ENCODE measurements at places on chromosomes 16 and 17.

DNA sequence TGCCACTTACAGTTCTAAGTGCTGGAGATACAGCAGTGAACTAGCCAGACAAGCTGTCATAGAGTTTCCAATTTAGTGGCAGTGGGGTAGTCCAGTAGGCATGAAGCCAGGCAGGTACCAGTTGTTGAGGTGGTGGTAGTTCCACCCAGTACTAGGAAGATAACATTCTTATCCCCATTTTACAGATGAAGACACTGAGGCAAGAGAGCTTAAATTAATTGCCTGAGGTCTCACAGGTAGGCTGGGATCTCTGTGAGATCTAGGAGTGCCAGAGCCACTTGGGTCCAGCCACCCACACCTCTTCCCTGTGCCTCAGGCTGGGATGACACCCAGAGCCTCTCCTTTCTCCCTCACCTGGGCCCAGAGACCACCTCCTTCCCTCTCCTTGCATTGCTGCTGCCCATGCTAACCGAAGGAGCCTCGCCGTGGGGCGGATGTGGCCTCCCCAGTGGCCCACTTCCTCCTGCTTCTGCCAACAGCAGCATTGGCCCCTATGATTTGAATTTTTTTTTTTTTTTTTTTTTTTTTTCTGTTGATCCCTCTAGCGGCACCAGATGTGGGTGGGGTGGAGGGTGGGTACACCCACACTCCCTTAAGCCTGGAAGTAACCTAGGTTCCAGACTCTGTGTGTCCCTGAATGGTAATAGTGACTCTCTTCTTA lies 114.0 kb downstream of the PRKCB start:
- DNase-seq, result no peak

DNA sequence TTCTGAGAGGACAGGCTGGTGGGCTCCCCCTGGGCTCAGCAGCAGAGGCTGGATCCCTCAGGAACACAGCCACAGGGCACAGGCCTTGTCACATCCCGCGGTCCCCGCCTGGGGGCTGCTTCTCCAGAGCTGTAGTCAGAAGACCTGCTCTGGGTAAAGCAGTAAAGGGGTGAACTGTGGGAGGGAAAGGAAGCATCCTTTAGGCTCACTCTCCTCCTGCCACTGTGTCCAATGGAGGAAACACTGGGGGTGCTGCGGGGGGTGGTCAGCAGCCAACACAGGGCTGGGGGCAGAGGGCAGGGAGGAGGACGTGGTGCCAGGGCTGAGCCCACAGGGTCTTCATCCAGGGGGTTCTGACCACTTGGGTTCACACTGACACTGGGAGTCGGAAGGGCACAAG lies 5.0 kb upstream of the SLC38A8 start:
- DNase-seq, result no peak

- no peak for DNase-seq
Observed at GRCh38 chr17:42989141-42989540, 8.8 kb downstream of the RUNDC1 start.

- DNase-seq, result no peak
Observed at GRCh38 chr16:67697422-67698185, 21.5 kb downstream of the GFOD2 start.

DNA sequence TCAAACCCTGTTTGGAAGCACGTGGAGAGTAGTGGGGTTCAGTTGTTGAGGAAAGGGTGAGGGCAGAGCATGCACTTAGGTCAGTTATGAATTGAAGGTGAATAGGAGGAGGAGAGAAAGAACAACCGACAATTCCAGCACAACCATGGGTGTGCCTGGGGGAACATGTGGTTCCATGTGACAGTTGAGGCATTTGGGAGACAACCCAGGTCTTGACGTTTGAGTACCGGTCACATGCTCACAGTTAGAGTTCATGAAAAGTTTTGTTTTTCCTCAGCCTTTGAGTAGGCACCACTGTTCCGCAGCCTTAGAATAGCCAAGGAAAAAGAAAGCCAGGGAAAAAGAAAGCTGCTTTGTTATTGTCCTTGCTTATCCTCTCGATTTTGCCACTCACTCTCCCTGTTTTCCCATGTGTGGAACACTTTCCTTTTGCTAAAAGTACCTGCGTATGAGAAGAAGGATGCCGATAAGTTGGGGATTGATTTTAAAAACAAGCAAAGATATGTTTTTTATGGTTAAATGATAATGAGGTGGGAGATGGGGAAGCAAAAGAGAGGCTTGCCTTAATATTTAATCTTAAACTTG lies 25.6 kb upstream of the ABCC11 start:
- no peak for DNase-seq

DNA sequence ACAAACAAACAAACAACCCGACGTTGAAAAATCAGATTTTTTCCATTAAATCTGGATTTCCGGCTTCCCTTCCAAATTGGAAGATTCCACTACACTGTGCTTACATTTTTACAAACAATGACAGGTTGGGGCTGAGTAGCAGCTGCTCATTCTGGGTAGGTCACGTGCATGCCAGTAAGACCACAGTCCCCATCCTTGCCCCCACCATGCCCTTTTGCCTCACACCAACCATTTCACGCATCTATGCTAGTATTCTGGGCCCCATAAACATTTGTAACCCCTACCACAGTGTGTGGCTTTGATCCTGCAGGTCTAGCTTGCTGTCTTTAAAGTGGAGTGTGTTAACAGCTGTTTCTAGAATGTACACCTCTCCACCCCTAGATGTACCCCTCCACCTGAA lies 366.1 kb downstream of the XYLT1 start:
- DNase-seq, result no peak

GRCh38 chr16:4678596-4678995 lies 14.8 kb upstream of the NUDT16L1 start:
- no peak for DNase-seq

DNA sequence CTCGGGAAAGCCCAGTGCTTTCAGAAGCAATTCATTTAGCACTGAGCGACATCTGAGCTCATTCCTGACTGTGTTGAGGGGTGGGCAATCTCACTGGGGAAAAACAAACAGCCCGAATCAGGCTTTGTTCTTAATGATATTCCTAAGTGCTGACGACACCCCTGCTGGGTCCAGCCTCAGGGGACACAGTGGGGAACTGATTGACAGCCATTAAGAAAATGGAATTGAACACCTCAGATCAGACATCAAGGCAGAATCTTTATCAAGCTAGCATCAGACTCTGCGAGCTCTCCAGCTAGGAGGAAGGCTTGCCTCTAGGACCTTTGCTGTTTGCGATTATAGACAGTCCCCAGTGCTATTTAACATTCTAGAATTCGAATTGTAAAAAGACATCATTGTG lies 22.5 kb upstream of the LYRM9 start:
- DNase-seq, result no peak

DNA sequence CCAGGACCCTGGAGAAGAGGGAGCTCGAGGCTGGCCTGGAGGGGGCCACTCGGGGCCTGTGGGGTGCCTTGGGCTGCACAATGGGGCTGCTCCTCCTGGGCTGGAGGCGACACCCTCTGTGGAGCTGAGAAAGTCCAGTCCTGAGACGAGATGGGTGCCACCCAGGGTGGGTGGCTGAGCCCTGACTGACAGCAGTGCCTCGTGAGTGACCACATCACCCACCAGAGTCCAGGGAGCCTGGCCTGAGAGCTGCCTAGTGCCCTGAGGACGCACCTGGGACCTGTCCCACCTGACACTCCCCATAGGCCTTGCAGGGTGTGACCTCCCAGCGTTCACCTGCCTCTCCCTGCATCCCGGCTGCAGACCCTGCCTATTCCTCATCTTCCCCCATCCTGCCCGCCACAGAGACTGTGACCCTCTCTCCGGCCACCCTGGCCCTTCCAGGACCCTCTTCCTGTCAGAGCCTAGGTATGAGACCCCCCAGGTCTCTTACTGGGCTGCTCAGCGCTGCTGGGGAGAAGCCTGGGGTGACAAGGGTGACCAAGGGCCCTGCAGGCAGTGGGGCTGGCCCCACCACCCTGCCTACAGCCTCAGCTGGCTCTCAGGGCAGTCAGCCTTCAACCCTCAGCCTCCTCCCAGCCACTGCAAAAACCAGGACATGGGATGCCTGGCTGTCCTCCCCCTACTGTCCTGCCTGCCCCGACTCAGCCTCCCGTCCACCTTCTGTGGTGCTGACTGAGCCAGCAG lies 41.2 kb downstream of the TNFRSF13B start:
- DNase-seq, result no peak

DNA sequence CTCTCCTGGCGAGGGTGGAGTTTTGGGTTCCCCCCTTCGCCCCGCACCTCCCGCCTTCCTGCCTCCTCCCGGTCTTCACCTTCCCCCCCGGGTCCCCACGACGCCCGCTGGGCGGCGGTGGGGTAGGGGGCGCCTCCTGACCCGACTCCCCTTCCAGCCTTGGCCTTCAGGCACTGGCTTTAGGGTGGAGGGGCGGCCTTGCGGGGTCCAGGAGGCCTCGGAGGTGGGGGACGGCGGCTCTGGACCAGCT lies 2.4 kb downstream of the SLC16A3 start:
- no peak for DNase-seq

GRCh38 chr17:78236362-78237127 lies 5.1 kb downstream of the TMEM235 start:
- no peak for DNase-seq

- DNase-seq, result no peak
Observed at GRCh38 chr16:23520500-23520899, 10.2 kb upstream of the GGA2 start.

GRCh38 chr17:45756266-45756991 lies 27.7 kb upstream of the CRHR1 start:
- DNase-seq, result no peak

GRCh38 chr17:75341784-75342486 lies 52.7 kb upstream of the SLC25A19 start:
- no peak for DNase-seq

GRCh38 chr17:78922816-78923498 lies 2.2 kb downstream of the TIMP2 start:
- DNase-seq, result no peak

GRCh38 chr16:79659344-79659743 lies 58.8 kb upstream of the MAF start:
- DNase-seq, result no peak

DNA sequence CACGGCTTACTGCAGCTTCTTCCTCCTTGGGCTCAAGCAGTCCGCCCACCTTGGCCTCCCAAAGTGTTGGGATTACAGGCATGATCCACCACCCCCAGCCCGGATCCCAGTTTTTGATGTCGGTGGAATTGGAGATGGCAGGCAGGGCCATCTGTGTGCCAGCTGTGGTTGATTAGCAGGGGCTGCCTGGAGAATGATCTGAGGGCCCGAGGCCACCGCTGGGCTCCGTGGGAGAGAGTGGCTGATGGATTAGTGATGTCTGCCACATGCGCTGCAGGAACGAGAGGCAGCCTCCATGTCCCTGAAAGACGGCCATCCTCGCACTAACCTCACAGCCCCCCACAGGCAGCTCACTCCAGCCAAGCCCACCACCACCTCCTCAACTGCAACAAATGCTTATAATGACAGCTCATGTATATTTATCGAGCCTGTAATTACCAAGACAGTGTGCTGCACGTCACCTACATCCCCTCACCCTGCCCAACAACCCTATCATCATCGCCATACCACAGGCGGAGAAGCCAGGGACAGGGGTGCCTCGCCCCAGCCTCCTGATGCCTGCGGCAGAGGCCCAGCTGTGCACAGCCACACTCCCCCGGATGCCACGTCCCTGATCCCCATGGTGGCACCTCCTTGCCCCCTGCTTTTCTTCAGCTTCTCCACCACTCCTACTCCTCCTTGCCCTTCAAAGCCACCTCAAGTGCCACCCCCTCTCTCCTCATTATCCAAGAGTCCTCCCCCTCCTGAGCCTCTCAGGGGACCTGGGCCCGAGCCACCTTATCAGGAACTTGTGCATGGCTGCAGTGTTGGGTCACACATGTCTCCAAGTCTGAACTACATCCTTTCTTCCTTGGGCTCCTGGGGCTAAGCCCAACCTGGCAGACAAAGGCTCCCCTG lies 33.2 kb downstream of the ACTG1 start:
- DNase-seq, result no peak

GRCh38 chr16:69796285-69797118 lies 34.4 kb downstream of the WWP2 start:
- peak; percentile 66 for DNase-seq

GRCh38 chr17:35695613-35696012 lies 35.8 kb upstream of the RASL10B start:
- DNase-seq, result no peak

DNA sequence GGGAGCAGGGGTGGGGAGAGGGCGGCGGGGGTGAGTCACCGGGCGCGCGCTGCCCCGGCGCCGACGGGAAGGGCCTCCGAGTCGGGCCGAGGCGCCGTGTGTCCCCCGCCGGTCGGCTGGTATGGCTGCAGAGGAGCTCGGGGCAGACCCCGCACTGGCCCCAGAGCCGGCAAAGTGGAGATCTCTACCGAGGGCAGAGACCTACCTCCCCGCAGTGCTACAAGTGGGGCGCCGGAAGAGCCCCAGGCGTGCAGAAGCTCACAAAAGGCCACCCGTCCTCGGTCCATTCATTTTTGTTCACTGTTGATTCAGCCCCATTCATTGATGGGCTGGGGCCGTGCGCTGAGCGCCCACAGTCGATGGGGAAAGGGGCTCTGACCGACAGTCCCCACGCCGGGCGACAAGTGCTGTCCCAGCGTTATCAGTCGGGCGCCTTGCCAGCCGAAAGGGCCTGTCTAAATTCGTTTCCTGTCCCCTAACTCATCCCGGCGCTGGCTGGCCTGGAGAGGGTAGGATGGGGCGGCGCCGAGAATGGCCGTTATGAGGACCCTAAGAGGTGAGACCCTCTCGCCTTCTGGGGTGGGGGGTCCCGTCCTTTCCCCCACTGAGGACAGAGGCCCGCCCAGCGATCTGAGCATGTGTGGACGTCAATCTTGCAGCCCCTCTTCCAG lies 709 bp upstream of the ENO3 start:
- DNase-seq, result peak; percentile 41

DNA sequence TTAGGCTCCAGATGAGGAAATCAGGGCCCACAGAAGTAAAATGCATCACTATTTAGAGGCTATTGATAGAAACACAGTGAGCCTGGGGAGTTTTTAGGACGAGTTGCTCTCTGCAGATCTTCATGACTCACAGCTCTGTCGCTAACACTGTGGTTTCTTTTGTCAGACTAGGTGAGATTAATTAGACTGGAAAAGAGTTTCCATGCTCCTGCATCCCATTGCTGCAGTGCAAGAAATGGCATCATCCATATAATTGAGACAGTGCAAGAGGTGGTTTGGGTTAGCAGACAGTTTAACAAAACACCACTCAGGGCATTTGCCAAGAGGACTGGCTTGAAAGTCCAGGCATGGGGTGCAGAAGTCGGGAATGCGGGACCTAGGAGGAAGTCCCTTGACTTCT lies 198.8 kb upstream of the CACNG5 start:
- DNase-seq, result no peak

DNA sequence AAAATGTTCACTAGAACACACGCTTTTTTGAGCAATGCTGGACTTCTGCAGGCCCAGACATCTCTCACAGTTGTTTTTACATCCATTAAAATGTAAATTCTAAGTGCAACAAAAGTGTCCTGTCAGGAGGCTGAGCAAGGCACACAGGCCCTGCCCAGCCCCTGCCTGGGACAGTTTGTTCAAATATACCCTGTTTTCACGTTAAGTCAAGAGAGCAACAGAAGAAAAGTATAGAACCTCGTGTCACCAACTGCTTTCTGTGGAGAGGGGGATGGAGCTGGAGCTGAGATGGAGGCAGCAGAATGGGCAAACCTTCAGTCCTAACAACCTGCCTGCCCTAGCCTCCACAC lies 4.3 kb upstream of the HOXB2 start:
- no peak for DNase-seq
